Activated CD4-positive, alpha-beta T cell treated with anti-CD3 and anti-CD28 coated beads, Interleukin-2, amount 50 U/mL, for 16 hours (primary cell): ENCODE measurements at places on chromosomes 1 and 21.

- DNase-seq, result no peak
Measured at GRCh38 chr1:83596331-83596730, 402.6 kb downstream of the TTLL7 start.

DNA sequence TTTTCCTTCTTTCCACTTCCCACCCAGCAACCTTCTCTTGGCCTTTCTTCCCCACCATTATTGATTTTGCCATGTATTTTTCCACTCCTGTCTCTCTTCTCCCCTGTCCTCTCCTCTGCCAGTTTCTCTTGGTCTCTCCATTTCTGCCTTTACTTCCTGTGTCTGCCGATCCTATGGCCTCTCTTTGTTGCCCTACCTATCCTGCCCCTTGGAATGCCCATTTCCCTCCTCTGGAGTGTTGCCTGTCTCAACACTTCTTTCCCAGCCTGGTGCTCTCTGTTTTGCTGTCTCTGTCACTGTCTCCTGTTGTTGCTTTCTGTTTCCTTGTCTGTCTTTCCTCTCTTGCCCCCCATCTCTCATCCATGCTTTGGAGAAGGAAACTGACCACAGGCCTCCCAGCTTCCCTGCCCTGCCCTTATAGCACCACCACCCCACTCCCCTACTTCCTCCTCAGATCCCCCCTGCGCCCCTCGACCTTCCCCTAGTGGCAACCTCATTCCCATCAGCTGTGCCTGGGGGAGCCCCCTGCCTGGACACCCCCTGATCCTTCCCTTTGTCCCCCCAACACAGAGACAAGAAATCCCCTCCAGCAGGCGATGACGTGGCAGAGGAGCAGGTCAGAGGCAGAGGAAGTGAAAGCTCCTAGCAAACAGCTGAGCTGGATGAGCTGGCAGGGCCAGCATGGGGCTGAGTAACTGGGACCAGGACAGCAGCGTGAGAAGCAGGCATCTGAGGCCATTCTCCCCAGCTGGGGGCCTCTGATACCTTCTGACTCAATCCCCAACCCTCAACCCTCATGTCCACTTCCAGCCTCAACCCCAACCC is 6.6 kb upstream of the ETV3L start:
- peak; percentile 50 for DNase-seq

DNA sequence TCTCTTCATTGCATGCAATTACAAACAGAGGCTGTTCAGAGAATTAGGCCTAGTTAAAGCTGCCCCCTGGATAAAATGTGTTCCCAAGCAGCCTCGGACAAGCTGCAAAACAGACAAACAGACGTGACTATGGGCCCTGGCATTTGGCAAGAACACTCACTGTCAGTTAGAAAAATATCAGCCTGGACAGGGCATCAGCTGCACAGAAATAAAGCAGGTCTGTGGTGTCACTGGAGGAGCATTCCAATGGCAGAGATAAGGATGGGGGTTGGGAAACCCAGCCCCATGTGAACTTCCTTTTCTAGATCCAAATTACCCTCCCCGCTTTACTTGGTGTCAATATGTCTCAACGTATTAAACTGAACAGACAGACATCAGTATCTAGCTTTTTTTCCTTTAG is 177.1 kb downstream of the GPATCH2 start:
- DNase-seq, result no peak

DNA sequence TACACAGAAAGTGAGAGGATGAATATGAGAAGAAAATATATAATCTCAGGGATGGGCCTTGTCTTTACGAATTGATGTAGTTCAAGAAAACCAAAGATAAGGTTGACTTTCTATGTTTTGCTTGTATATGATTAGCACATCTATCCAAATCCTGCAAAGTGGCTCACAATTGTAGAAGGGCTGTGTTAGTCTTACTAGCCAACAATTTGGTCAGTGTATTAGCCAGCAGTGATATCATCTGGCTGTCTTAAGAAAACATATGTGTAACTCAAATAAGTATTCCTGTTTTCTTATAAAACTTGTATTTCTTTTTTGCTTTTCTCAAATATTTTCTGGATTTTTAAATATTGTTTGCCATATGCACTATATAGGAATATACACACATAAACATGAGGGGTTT is 5.5 kb downstream of the SDCCAG8 start:
- no peak for DNase-seq

DNA sequence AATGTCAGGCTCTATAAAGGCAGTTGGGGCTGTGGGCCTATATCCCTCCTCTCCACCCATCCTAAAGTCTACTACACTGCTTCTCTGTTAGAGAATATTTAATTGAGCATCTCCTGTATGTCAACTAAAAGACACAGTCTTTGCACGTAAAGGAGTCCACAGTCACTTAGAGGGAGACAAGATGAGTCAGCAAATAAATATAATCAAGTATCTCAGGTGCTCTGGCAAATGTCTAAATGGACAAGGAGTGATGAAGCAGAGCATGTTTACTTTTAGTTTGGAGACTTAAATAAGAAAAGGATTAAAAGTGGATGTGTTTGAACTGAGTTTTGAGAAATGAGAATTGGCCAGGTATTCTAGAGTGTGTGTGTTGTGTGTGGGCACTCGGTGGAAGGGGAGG is 41.8 kb upstream of the RAP1A start:
- no peak for DNase-seq

DNA sequence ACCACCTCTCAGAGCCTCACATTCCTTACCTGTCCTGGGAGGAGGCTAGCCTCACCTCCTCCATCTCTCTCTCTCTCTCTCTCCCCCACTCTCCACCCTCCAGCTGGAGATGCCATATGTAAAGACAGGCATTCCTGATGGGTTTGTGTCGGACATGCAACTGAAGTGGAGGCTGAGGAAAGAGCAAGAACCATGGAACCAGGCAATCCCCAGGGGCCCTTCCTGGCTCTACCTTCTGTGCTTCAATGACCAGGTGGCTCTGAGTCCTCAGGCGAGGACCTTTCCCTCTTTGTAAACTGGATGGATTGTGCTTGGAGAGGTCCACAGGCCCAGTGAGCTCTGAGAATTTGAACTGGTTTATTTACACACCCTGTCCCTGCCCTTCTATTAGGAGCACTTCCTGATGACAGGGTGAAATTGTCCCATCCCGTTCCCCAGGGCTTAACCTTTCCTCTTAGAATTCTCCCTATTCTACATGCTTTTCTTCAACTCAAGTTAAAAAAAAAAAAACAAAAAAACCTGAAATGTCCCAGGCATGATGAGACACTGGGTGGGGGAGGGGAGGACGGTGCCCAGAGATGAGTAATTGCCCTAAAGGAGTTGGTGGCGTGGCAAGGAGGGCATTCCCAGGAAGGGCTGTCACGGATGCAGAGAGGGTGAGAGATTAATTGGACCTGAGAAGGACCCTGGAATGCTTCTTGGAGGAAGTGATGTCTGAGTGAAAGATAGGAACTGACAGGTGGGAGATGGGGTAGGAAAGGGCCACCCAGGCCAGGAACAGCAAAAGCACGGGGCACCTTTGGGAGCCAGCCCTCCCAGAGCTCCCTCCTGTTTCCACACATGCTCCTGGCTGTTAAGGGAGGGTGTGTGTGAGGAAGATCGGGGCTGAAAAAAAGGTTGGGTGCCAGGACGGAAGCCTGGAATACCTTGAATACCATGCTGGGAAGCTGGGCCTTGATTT is 50.2 kb upstream of the WASF2 start:
- DNase-seq, result no peak

GRCh38 chr21:44518686-44519085 is 21.3 kb downstream of the KRTAP10-1 start:
- DNase-seq, result no peak

DNA sequence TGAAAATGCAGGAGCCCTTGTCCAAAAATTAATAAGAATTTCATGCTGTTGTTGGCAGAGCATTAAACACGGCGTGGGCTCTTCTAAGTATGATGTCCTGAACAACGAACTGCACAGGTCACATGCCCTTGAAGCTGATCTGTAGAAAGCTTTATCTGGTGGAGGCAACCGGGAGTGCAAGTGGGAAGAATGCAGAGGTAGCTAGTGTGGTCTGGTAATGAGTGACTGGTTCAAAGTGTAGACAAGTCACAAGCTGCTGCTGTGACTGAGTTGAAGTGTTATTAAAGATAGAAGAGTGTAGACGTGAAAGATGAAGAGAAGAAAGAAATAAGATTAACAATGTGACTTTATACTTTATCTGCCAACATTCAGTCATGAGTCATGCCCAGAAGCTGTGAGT is 361.9 kb downstream of the TTLL7 start:
- DNase-seq, result no peak

DNA sequence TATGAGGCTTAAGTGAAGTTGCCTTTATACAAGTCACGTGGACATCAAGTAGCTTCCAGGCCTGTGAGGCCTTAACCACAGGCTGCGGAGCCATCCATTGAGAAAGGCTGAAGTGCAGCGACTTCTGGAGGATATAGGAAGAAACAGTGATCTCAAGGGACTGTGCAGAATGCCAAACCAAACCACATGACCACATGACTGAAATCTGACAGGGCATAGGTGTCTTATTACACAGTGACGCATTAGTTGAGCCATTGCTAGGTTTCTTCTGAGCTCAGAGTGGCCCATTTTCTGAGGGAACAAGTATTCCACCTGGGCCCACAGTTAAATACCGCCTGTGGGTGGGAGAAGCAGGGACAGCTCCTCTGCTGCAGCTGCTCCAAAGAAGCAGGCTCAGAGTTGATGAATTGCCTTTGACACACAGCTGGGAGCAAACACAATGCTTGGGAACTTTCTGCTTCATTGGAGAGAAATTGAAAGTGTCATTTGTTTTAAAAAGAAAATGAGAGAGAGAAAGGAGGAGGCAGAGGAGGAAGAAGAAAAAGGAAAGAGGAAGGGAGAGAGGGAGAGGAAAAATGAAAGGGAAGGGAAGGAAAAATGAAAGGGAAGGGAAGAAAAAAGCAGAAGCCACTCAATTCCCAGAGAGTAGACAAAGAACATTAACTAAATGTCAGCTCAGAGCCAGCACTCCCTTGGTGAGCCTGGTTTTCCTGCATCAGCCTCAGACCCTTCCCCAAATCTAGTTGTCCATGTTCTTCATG is 94.4 kb downstream of the COLGALT2 start:
- DNase-seq, result no peak

GRCh38 chr1:235910357-235911299 is 43.9 kb upstream of the LYST start:
- peak; percentile 80 for DNase-seq

DNA sequence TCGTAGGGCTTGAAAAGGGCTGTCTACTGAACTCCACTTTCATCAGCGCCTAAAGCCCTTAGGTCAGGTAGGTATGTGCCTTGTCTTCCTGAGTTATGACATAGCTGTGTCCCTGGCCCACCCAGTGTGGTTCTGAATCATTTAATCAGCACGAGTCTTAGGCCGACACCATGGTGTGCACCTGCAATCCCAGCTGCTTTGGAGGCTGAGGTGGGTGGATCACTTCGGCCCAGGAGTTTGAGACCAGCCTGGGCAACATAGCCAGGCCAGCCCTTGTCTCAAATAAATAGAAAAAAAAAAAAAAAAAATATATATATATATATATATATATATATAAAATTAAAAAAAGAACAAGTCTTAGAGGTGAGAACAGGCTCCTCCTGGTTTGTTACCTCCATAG is 15.8 kb downstream of the LRRC71 start:
- DNase-seq, result no peak

GRCh38 chr1:221644145-221644448 is 97.8 kb downstream of the DUSP10 start:
- DNase-seq, result no peak

DNA sequence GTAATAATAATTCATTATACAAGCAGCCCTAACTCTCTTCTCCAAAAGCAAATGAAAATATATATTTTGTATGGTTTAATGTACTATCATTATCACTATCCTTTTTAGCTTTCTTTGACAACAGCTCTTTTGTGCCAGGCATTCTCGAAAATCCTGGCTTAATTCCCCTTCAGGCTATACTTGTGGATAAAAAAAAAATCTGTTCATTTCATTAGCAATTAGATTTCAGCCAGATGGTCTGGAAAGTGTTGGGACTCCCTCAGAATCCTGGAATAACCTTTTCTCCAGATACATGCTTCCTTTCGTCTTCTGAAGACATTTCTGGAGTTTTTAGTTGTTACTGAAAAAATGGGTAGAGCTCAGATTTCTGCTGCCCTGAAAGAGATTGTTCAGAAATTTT is 83.4 kb upstream of the PLPPR4 start:
- no peak for DNase-seq

GRCh38 chr1:43994794-43995790 is 3.7 kb downstream of the CCDC24 start:
- no peak for DNase-seq

GRCh38 chr1:13749543-13750341 is 49.8 kb downstream of the PRDM2 start:
- DNase-seq, result peak; percentile 52

DNA sequence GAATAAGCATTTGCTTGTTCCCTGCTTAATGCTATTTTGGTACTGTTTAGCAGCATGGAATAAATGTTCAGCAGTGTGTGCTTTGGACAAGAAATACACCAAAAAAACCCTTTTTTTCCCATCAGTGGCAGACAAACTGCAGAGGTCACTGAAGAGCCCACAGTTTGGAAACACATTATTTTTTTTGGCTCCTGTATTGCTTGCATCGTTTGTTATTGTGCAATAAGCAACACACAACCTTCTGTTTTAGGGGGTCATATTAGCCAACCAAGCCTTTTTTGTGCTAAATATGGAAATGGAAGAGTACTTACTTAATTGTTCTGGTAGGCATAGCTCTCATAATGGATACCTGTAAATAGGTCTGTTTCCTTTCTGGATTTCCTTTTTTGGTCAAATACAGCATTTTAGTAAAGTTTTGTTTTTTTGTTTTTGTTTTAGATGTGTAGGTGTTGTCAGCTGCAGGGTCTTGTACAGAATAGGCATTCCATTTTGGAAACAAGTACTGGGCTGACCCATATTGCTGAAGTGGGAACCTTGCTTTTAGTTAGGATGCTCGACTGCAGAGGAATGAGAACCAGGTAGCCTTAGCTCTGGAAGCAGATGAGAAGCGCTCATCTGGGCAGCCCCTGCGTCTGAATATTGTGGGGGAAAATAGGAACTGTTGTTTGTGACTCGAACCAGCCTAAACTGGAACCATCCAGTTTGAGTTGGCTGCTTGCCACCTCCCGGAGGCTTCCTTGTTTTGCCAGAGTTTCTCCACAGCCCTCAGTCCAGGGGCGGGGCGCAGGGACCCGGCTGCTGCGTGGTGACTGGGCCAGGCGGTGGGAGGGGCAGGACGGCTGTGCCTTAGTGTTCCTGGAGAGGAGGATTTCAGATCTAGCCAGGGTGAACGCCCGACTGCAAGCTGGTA is 38.4 kb downstream of the SPEN start:
- peak; percentile 11 for DNase-seq

DNA sequence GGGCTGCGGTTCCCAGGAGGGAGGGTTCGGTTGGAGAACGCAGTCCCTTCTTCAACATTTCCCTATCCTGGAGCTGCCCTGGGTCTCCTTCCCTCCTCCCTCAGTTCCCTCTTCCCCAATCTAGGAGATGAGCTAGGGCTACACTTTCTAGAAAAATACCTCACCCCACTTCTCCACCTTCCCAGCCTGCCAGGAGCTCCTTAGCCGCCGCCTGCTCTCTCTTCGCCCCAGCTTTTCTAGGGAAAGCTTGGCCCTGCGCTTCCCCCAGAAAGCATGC is 488 bp upstream of the ADAMTS1 start:
- no peak for DNase-seq
